ENCODE measurements at places on chromosomes 11 and 22.

- no peak for DNase-seq
Observed at GRCh38 chr11:17798253-17798652, 63.7 kb downstream of the KCNC1 start.

DNA sequence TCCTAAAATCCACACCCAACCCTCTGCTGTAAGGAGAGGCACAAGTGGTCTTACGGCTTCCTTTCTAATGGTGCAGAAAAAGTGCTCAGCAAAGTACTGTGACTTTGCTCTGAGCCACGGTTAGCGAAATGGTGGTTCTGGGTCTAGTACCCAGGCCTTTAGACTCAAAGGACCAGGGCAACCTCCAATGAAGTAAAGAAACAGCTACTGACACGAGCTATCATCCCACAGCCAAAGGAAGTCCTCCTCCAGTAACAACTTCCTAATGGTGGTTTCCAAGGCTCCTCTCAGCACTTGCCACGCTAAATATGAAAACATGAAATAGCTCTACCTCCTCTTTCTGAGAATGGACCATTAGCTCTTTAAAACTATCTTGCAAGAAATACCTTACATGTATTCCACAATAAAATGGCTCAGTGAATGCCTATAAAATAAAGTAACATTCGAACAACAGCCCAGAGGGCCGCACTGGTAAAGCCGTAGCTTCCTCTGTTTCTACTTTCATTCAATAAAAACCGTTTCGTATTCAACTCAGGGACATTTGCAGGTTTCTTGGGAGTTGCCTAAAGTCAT lies 122.4 kb downstream of the ETS1 start:
- DNase-seq, result no peak

GRCh38 chr22:46147061-46147460 lies 3.3 kb upstream of the PPARA start:
- DNase-seq, result no peak

- peak; percentile 9 for DNase-seq
Observed at GRCh38 chr11:110712659-110713448, 617 bp upstream of the ARHGAP20 start.

- DNase-seq, result peak; percentile 36
Observed at GRCh38 chr11:93738647-93739081, 2.6 kb downstream of the TAF1D start.

DNA sequence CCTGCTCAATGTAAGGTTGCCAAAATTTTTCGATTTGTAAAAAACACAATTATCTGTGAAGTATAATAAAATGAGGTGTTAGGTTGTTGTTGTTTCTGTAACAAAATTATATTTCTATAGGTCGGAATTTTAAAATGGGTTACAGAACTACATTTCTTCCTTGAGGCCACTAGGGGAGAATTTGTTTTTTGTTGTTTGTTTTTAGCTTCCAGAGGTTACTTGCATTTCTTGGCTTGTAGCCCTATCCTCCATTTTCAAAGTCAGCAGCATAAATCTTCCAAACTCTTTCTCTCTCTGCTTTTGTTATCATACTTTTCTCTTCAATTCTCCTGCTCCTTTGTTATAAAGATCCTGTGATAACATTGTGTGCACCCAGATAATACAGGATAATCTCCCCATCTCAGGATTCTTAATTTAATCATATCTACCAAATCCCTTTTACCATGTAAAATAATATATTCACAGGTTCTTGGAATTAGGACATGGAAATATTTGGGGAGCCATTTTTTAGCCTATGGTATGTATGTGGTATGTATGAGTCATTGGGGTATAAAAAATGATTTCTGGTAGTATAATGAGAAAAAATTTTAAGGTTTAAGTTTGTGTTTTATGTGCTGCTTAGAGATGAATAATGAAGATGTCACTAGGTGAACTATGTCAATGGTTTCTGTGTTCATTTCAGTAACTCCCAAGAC lies 9.4 kb upstream of the PATL1 start:
- no peak for DNase-seq

DNA sequence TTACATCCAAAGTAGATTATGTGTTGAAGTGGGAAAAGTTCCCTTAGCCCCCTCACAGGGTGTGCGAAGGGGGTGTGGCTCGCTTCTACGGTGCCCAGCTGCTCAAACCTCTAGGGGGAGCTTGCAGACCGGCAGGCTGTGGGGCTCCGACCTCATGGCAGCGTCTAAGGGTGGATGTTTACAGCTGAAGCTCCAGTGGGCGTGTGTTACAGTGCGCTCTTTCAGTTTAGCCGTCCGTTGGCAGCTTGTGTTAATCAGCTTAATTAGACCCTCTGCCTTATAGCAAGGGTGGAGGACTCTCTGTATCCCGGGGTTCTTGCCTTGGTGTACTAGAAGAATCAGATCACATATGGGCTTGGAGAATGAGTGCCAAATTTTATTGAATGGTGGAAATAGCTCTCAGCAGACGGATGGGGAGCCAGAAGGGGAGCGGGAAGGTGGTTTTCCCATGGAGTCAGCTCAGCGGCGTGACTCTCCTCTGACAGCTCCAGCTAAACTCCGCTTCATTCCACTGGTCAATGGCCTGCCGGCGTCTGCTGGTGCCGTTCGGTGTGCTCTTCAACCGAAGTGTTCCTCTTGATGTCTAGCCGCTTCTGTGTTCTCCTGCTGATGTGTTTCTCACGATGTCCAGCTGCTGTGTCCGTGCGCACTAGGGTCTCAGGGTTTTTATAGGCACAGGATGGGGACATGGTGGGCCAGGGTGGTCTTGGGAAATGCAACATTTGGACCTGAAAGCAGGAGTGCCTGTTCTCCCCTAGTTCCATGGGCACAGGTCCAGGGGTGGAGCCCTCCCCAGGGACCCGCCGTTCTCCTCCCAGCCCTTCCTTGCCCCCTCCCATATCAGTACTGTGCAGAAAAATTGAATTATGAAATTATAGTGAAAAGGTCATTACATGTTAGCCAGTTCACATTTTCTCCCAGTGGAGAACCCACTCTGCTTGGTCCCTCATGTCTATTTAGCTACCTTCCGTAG lies 28.6 kb upstream of the OR10G7 start:
- DNase-seq, result peak; percentile 64

DNA sequence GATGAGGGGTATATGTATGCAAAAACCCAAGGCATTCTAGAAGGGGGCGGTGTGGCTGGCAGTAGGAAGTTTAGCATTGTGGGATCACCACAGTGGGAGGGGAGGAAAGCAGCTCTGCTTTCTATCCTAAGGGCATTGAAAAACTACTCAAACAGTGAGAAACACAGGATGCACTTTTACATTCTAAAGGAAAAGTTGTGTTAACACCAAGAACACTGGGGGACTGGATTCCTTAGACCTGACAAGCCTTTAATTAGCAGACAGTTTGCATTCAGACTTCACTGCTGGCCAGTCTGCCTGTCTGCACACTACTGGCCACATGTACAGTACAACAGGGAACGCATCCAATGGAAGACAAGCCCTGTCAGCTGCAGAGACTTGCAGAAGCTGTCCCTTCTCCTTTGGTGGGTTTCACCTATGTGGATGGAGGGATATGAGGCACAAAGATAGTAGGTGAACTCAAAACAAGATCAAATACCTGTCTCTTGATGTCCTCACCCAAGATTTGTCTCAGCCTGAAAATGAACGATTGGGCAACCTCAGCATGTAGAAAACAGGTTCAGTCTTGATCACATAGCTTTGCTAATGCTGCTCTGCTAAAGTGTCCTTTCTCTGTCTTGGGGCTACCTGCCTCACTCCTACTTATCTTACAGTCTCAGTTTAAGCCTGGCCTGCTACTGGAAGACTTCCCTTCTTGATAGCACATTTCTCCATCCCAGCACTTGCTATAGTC lies 64.8 kb downstream of the TENM4 start:
- DNase-seq, result no peak
